ENCODE measurements at places on chromosomes 6 and 20.

DNA sequence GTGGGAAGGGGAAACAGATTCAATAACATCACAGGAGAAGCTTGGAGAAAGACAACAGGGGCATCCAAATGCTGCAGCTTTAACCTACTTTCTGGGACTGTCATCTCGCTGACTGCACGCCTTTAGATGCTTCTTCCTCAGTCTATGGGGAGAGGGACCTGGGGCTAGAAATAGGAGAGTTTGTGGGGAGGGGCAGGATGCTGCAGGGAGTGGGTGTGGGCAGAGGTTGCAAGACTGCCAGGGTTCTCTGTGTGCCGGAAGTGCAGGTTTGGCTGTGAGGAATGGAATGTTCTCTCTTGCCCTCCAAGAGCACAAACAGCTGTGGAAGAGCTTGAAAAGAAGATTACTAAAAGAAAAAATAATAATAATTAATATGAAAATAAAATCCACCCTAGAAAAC, 93.2 kb downstream of the FOXO3 start:
- DNase-seq, result no peak

GRCh38 chr6:55782275-55782674, 93.1 kb downstream of the BMP5 start:
- DNase-seq, result no peak

- no peak for DNase-seq
Measured at GRCh38 chr20:58705208-58705926, 12.8 kb downstream of the NPEPL1 start.

DNA sequence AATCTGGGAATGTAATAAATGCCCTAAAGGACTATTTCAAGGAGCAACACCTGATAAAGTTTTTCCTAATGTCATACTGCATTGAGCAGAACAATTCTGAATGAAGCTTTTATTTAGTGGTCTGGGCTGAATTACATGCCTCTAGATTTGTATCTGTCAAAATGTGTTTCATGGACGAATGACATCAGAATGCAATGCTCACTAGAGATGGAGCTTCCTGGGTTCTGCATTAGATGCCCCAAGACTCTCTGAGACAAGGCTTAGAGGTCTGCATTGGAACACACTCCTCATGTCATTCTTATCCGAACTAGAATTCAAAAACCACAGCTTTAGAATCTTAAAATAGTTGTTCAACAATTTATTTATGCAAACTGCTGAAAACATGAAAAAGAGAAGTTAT, 62.0 kb downstream of the SYNE1 start:
- DNase-seq, result no peak

- no peak for DNase-seq
Measured at GRCh38 chr6:42407379-42407778, 44.3 kb downstream of the TRERF1 start.

- peak; percentile 25 for DNase-seq
Measured at GRCh38 chr20:50987493-50988210, 29.0 kb downstream of the MOCS3 start.

DNA sequence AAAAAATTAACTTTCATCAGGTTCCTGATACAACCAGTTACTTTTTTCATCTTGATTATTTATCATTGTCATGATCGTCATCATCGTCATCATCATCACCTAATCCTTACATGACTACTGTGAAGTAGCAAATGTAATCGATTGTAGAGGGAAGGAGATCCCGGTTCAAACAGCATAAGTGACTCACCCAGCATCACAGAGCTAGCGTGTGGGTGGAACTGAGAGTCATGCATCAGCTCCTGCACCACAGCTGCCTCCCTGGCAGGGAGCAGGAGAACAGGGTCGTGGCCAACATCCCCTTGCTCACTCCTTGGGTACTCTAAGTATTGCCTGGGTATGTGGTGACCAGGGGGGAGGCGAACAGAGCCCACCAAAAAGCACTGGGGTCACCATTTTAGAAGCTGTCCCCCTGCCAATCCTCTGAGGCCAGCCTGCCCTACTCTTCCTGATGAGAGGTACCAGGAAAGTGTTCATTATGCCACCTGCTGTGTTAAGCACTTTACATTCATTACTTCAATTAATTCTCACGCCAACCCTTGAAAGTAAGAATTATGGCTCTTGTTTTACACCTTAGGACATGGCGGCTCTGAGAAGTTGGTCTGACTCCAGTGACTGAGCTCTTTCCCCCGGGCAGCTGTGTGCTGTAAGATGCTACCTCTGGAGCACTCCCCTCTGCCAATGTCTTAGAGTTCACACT, 425.2 kb downstream of the CD83 start:
- peak; percentile 55 for DNase-seq

GRCh38 chr6:79902046-79902445, 45.3 kb downstream of the ELOVL4 start:
- DNase-seq, result no peak

GRCh38 chr6:144460327-144461095, 175.4 kb downstream of the UTRN start:
- no peak for DNase-seq

DNA sequence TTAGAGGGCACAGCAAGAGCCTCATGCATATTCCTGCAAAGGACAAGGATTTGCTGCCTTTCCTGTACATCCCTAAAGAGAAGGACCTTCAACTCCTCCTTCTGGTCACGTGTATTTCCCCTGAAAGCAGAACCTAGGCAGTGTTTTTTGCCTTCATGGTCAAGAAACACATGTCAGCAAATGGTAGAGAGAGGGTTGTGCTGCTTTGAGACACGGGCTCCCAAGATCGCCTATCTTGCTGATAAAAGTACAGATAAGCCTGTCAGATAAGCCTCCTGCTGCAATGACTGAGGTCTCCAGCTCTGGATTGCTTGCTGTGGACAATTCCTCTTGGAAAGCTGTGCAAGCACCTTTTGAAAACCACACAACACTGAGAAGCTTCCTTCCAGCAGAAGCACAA, 580.8 kb downstream of the CBLN4 start:
- no peak for DNase-seq

DNA sequence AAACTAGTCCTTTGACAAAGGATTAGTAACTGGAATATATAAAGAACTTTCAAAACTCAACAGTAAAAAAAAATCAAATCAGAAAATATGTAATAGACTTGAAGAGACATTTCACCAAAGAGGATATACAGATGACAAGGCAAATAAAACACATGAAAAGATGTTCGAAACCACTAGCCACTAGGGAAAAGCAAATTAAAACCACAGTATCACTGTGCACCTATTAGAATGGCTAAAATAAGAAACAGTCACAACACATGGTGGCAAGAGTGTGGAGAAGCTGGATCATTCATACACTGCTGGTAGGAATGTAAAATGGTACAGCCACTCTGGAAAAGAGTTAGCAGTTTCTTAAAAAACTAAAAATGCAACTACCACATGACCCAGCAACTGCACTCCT, 14.9 kb downstream of the ZBTB2 start:
- no peak for DNase-seq

DNA sequence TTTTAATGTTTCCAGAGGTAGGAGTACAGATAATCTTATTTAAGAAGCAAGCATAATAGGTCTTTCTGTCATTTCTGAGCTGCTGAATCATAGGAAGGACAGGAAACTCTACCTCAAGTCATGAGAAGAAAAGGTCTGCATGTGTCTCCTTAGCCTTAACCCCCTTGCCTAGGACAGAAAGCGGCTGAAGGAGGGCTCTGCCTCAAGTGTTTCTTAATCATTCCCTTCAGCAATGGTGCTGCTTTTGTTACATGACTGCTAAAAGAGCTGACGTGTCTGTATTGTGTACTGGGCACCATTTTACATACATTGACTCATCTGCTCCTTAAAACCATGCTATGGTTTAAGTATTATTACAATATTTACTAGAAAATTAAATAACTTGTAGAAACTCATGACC, 564.0 kb upstream of the AGPAT4 start:
- no peak for DNase-seq

DNA sequence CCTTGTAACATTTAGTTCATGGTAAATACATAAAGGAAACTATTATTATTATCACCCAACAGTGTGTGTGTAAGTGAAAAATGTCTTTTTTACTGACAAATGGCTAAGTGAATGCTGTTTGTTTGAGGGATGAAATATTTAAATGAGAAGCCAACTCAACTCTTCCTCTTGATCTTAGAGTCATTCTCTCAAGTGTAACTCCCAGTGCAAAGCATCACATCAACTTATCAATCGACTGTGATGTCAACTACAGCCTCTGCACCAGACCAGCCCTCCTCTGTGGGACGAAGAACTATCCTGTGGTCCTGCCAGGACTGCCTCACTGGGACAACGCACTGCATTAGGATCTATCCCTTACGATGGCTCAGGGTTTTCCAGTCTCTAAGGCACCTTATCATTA, 5.3 kb downstream of the C6orf15 start:
- DNase-seq, result no peak

DNA sequence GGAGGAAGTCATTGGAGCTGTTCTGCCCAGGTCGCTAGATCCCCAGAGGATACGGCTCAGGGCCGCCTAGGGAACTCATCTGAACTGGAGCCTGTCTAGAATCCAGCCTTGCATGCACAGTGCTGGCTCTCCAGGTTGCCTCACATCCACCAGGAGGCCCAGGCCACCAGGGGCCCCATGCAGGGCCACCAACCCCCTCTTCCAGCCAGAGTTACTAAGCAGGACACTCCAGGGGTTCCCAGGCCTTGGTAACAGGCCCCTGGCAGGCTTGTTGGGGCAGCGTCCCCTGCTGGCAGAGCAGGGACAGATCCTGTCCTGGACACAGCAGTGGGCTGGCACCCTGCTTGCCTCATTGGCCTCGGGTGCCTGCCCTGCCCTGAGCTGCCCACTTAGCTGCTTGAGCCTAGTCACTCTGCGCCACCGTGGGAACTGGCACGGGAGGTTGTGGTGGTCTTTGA, 35.3 kb downstream of the EFCAB8 start:
- no peak for DNase-seq

GRCh38 chr6:25958700-25959162, 3.9 kb upstream of the TRIM38 start:
- no peak for DNase-seq

DNA sequence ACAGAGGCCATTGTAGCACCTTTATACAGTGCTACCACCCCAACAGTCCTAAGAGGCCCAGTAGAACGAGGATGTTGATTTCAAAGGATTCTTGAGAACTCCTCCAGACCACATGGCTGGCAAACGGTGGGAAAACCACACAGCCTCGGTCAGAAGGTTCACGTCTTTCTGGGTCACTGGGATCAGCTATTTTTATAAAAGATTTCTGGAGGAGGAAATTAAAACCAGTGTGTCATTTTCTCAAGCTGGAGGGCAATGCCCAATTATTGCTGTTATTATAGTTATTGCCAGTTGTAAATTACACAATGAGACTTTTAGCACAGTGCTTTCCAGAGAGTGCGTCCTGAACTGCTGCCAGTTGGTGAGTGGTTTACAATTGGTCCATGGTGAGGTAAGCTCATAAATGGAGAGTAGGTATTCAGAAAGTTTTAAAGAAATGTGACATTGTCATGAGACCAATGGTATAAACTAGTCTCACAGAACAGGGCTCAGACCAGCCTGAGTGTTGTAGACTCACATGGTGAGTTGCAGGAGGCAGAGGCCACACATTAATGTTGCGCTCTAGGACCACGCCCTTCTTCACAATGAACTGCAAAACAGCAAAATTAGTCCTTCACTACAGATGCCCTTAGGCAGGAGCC, 8.4 kb upstream of the PPP1R14C start:
- DNase-seq, result no peak

DNA sequence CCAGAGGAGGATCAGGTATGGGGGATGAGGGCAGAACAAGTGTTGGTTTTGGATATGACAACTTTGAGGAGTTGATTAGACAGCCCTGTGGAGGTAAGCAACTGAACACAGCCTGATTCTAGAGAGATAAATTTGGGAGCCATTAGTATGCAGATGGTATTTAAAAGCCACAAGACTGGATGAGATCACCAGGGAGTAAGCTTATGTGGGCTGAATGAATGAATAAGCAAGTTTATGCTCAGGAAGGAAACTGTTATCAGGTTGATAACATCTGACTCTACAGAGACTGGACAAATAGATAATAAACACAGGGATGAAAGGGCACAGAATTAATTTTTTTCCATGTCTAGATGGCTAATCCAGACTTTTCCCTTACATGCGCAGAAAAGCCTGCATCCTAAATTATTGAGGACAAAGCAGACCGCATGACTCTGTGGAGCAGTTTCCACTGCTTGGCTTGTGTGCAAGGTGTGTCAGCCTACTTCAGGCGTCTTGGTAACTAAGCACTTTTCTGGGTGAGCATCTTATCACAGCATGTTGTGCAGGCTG, 150.6 kb downstream of the GJA10 start:
- DNase-seq, result no peak

- DNase-seq, result no peak
Measured at GRCh38 chr6:161091972-161092701, 100.6 kb downstream of the MAP3K4 start.

- no peak for DNase-seq
Measured at GRCh38 chr6:113068570-113068969, 721.4 kb downstream of the RFPL4B start.

DNA sequence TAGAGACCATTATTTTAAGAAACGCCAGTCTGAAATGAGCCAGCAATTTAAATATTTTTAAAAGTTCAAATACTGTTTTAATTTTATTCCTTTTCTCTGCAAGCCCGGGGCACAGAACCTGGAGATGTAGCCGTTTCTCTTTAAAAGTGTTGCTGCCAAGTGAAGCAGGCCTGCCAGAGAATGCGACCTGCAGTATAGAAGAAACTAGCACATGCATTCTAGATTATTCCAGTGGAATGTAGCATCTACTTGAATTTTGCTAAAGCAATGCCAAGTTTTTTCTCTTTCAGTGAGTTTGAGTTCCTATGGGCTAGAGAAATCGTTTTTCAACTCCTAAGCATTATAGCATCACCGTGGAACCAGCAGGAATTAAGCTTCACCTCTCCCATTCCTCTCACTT, 101.3 kb downstream of the QRSL1 start:
- no peak for DNase-seq

DNA sequence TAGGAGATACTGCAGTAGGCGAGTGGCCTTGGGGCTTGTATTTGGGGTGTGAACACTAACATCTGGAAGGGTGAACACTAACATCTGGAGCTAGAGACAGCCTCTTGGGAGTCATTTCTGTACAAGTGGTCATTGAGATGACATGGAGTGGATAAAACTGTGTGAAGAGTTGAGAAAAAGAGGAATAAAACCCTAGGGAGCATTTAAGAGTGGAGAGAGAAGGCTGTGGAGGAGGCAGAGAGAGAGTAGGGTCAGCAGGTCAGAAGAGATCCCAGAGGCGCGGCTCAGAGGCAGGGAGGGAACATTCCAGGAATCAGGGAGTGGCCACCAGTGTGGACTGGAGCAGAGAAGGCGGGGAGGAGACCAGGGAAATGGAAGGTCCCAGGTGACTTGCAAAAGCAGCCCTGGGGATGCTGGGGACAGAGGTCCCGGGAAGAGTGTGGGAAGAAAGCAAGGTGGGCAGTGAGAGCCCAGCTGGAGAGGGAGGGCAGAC, 202.0 kb upstream of the RNF24 start:
- no peak for DNase-seq

DNA sequence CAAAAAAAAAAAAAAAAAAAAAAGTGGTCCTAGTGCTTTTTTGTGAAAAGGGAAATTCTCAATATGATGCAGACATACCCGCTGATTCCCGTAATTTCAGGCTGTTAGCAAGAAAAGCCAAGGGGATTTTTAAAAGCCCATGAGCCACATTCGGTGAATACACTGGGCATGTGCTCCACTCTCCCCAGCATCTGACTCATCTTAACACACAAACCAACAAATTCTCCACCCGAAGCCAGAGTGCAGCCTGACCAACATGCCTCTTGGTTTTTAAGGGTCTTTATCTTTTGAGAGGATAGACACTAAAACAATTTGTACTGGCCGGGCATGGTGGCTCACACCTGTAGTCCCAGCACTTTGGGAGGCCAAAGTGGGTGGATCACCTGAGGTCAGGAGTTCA, 45.5 kb upstream of the CD83 start:
- DNase-seq, result no peak

GRCh38 chr6:3882866-3883265, 33.7 kb downstream of the FAM50B start:
- DNase-seq, result no peak

GRCh38 chr6:9401960-9402359, 966.6 kb upstream of the SLC35B3 start:
- DNase-seq, result no peak

Measured in activated CD8-positive, alpha-beta memory T cell treated with anti-CD3 and anti-CD28 coated beads for 4 hours (primary cell).